ENCODE measurements at places on chromosomes 7 and 10. TPM values are rescaled to one million over a fixed set of nuclear protein-coding genes. Genes with fewer than 3 reads are reported as not detected.

The NUTM2E gene
- not detected for total RNA-seq

The HOXA1 gene
- 1.4 TPM for total RNA-seq

The SORCS3 gene
- total RNA-seq = under 0.01 TPM

The H2BK1 gene
- not detected for total RNA-seq

The MRLN gene
- total RNA-seq = not detected

The UPK3B gene
- total RNA-seq = not detected

The GIMAP4 gene
- total RNA-seq = not detected

The TAS2R5 gene
- 0.59 TPM for total RNA-seq

The OR2A1 gene
- total RNA-seq = under 0.01 TPM

The KNDC1 gene
- total RNA-seq = under 0.01 TPM

The THNSL1 gene
- total RNA-seq = 2.6 TPM

The SEMA3E gene
- total RNA-seq = 1.5 TPM

The IDI2 gene
- total RNA-seq = under 0.01 TPM

The SLC13A1 gene
- total RNA-seq = not detected

The ITPRIP gene
- 19.4 TPM for total RNA-seq

The IQUB gene
- 0.37 TPM for total RNA-seq

The HKDC1 gene
- 0.20 TPM for total RNA-seq

The TUBB8 gene
- not detected for total RNA-seq

The CPEB3 gene
- total RNA-seq = 0.59 TPM

The PTF1A gene
- not detected for total RNA-seq

The PNLIPRP1 gene
- total RNA-seq = not detected

The CYP2E1 gene
- under 0.01 TPM for total RNA-seq

The PAX4 gene
- not detected for total RNA-seq

The NRBF2 gene
- total RNA-seq = 19.5 TPM

The PAPOLB gene
- total RNA-seq = 0.20 TPM

The BEND7 gene
- total RNA-seq = 1.5 TPM
